ENCODE measurements at places on chromosomes 6 and 20.

GRCh38 chr6:11607383-11607782, 69.8 kb downstream of the TMEM170B start:
- DNase-seq: no peak

- DNase-seq: no peak
Observed at GRCh38 chr6:161561908-161562307, 288.0 kb upstream of the AGPAT4 start.

GRCh38 chr6:47267301-47267700, 42.4 kb downstream of the TNFRSF21 start:
- no peak for DNase-seq

DNA sequence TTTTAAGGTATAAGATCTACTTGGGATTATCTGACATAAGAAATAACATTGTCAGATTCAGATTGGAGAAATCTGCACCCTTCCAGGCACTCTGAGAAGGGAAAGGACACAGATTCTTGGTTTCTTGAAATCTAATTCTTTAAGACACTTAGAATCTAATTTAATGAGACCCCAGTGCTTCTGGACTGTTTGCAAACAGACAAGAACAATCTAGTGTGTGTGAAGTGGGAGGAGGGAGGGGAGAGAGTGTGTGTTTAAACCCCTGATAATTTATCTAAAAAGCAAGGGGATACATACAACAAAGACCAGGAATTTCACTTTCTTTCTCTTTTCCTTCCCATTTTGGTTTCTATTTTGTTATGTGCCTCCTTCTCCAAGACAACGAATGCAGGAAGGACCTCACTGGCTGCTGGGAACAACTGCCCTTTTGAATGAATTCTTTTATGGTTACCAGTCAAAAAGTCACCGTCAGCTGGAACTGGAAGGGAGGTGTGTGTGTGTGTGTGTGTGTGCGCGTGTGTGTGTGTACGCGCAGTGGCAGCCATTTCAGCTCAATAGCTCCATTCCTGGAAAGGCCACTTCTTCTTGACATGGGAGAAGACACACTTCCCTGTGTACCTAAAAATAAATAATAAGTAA, 129.4 kb downstream of the BCAS1 start:
- no peak for DNase-seq

GRCh38 chr20:1718604-1719384, 61.2 kb upstream of the SIRPG start:
- no peak for DNase-seq

- no peak for DNase-seq
Observed at GRCh38 chr6:132481189-132481588, 31.7 kb downstream of the STX7 start.

- no peak for DNase-seq
Observed at GRCh38 chr6:22965889-22966288, 396.5 kb downstream of the HDGFL1 start.

DNA sequence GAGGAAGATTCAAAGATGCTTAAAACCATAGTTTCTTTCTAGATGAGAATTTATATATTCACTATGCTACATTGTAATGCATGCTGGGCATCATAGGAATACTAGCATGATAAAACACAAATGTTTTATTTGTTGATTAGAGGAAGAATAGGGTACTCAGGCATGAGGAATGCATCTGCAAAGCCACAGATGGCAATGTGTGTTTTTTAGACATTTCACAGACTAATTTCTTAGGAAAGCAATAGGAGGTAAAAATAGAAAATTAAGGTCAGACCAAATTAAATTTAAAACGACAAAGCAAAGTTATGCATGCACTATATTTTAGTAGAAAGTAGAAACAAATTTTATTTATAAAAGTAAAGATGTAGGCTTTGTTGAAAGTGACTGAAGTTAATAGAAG, 2.1 kb downstream of the TTK start:
- DNase-seq: no peak

DNA sequence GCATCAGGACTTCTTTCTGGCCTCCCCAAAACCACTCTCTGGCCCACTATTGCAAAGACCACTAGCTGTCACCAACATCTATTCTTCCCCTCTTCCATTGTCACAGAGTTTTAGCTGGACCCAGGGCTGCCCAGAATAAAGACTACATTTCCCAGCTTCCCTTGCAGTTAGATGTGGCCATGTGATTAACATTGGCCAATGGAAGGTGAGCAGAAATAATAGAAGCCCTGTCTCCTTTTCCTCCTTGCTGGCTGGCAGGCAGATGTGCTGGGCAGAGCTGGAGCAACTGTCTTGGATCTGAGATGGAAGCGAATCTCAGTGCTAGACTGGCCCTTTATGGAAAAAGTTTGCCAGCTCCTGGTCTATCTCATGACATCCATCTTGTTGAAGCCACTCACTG, 97.0 kb downstream of the KCNB1 start:
- DNase-seq: no peak

DNA sequence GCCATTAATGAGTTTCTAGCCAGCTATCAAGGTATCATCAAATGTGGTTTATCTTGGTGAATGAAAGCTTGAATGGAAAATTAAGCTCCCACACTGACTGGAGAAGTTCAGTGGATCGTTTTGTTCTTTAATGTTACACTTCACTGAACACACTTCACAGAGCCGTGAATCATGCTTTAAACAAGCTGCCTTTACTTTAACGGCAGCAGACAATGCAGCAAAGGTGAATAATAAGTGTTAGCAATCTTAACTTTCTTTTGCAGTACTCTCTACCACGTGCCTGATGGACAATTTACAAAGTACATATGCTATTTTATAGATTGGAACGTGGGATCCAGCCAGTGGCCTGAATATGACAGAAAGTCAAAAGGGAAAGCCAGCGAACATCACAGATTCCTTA, 424.5 kb downstream of the GRIK2 start:
- no peak for DNase-seq

GRCh38 chr6:131642565-131642964, 5.5 kb downstream of the ENPP3 start:
- no peak for DNase-seq

GRCh38 chr6:47631269-47631772, 67.1 kb upstream of the ADGRF4 start:
- DNase-seq: no peak

DNA sequence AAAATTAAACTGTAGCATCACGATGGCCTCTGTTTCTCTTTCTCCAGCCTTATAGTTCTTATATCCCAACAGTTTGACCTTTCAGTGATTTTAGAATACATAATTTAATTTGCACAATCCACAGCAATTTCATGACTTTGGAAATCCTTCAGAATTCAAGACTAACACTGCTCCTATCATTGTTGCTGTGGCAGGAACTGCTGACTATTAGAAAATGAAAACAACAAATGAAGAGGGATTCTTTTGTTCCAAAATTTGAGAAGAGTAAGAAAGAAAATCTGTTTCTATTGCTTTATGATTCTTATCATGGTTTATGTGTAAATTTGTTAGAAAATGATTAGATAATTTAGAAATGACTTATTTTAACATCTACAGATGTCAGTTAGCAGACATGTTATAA, 604.0 kb upstream of the ADGRB3 start:
- no peak for DNase-seq

DNA sequence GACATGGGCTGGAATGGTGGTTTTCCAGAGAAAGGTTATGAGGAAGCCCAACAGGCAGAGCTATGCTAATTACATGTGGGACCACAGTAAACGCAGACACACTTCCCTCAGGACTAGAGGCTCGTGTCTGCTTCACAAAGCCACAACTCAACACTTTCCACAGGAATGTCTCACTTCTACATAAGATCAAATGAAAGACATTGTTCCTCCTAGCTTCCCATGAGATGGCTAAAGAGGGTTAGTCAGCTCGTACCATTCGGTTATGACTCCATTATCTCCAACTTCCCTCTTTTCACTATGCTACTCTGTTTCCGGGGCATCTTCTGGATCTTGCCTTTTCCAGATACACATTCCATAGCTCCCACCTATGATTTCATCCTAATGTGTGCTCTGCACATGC, 29.1 kb upstream of the ZC3H12D start:
- DNase-seq: no peak
